Liver (tissue), 10 donors: ENCODE measurements at places on chromosomes 2 and 18. TPM values are rescaled to one million over a fixed set of nuclear protein-coding genes. Genes with fewer than 3 reads are reported as not detected.

Gene PXDN
- 14.7 TPM for polyA plus RNA-seq

Gene STEAP3
- polyA plus RNA-seq: 73.5 TPM

Gene DHX57
- polyA plus RNA-seq: 3.6 TPM

GRCh38 chr2:236795169-236795860, 225.7 kb downstream of the ACKR3 start:
- no peak for DNase-seq

GRCh38 chr2:69988086-69988635, 26.7 kb upstream of the ASPRV1 start:
- DNase-seq: no peak

GRCh38 chr2:105857076-105857740, 112.5 kb downstream of the NCK2 start:
- DNase-seq: no peak

GRCh38 chr2:46352621-46353020, 55.4 kb downstream of the EPAS1 start:
- no peak for DNase-seq
